Fibroblast of villous mesenchyme (primary cell): ENCODE measurements at places on chromosomes 7 and 10.

GRCh38 chr7:98548370-98548769 is 68.7 kb upstream of the NPTX2 start:
- DNase-seq = no peak

DNA sequence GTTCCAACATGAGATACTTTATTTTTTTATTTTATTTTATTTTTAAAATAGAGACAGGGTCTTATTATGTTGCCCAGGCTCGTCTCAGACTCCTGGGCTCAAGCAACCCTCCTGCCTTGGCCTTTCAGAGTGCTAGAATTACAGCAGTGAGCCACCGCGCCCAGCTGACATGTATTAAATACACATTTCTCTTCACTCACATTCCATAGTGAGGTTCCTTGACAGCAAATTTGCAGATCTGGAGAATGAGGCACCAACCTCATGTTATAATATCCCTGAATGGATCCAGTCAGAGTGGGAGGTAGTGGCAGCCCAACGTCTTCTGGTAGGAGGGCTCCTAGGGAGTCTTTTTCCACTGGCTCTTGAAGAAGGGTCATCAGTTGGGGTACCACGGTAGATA is 46.1 kb downstream of the OGDH start:
- DNase-seq = no peak

DNA sequence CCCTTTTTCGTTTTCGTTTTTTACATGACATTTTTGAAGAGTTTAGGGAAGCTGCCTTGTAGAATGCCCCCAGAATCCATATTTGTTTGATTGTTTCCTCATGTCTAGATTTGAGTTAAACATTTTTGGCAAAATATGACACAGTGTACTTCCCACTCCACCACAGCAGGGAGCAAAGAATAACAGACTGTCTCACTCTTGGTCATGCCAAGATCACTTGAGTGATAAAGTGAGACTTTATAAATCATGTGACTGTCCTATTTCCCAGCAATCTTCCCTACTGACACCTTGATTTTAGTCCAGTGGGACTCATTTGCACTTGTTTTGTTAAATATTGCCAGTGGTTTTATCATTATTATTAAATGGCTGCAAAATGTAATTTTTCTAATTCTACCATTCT is 44.4 kb upstream of the USP6NL start:
- DNase-seq = no peak

GRCh38 chr7:151514461-151515275 is 5.0 kb downstream of the RHEB start:
- no peak for DNase-seq

- DNase-seq = no peak
Observed at GRCh38 chr7:123657304-123657685, 1.6 kb downstream of the LMOD2 start.

DNA sequence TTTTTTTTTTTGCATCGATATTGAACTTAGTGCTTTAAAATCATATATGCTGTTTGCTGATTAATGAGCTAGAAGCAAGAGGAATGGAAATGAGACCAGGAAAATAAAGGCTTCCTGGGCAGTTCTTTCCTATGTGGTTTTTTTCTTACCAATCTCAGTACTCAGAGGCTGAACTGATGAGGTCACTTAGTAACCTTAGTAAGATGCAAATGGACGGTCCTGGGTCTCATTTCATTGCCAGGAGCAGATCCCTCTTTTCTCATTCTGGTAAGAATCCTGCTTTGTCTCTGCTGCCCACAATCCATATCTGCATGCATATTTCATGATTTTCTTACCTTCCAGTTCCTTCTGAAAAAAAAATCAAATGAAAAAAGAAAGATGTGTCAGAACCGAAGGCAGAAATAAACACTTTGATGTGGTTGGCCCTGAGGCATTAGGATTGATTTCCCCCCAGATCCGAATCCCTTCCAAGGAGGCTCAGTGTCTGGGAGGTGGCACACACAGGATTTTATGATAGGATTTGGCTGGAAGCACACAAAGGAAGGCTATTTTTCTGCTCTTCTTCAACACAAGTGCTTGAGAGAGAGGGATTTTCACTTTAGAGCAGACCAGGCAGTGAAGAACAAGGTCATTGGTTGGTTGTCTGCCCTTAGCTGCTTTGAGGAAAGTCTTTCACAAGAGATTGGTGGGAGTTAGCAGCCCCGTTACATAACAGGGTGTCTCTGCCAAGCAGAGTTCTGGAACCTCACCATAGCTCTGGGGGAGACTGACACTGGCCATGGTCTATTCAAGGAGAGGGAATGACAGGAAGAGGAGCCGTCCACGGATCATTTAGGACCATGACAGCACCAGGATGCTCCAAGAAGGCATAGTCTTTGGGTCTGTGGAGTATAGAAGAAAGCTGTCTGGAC is 150.0 kb downstream of the CAMK1D start:
- DNase-seq = no peak

GRCh38 chr10:70912556-70912955 is 24.2 kb upstream of the PCBD1 start:
- no peak for DNase-seq

- no peak for DNase-seq
Observed at GRCh38 chr7:116159711-116160110, 50.6 kb upstream of the TES start.

DNA sequence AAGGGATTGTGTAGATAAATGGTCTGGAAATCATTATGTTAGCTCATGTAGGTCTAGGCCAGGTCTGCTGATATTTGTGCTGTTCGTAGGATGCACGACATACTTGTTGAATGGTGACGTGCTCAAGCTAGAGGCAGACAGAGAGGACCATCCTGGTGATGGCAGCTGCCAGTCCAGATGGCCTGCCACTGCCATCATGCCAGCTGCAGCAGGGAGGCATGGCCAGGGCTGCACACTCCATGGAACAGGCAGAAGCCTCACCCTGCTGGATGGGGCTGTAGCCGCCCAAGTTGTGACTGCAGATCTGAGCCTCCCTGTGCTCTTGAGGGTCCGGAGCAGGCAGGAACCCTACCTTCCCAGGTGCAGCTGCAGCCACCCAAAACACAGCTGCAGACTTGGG is 80.3 kb downstream of the SPDYE5 start:
- no peak for DNase-seq

- peak; percentile 24 for DNase-seq
Observed at GRCh38 chr10:70115948-70116682, 16.5 kb downstream of the AIFM2 start.

DNA sequence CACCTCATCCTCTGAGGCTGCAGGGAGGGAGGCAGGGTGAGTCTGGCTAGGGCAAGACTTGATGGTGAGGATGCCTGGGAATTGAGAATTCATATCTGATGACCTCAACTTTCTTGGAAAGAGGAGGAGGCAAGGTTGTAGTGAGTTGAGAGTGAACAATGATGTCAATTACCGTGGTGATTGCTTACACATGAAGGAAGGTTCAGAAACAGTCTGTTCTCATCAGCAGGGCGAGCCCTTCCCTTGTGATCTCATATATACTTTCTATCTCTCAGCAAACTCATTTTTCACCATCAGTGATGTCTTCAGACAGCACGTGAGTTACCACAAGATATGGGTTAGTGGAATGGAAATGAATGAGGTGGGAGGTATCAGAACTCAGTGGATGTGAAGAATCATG is 20.1 kb upstream of the COL13A1 start:
- DNase-seq = no peak

DNA sequence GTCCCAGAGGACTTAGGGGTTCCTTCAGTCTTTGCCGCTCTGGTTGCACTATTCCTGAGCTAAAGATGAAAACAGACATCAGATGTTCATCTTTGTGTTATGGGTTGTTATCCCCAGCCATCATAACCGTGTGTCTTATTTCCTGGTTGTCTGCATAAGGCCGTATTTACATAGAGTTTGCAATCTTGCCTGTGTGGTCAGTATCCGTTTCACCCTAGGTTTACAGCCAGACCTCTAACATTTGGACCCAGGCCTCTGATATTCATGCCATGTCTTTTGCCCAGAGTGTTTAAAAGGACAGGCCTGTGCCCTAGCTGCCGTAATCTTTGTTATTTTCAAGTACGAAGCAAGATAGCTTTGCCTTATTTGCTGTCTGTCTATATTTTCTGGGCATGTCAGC is 26.6 kb downstream of the LRRC4 start:
- DNase-seq = no peak

DNA sequence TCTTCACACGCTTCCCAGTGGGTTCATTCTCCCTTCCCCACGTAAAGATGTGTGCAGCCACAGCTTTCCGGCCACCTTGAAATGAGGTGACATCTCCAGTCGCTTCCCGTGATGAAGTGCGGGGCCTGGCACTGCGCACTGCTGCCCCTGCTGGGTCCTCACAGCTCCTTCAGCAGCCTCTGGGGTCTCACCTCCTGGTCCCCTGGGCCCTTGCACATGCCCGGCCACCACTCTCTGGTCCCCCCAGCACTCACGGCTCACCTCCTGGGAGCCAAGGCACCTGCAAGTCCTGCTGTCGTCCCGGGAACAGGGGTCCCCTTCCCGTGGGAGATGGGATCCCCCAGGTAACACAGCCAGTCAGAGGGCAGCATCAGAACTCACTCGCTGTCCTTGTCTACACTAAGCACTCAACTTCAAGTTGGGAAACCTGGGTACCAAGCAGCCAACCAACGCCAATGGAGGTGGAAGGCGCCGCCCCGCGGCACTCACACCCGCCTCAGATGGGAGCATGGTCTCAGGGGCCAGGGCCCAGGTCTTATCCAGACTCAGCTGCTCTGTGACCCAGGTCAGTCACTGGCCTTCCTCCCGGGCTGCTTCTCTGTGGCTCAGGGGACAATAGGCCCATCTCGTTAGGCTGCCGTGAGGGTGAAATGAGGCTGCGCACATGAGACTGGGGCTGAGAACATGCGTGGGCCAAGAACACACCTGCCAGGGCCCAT is 176.2 kb downstream of the PTPRN2 start:
- DNase-seq = no peak

DNA sequence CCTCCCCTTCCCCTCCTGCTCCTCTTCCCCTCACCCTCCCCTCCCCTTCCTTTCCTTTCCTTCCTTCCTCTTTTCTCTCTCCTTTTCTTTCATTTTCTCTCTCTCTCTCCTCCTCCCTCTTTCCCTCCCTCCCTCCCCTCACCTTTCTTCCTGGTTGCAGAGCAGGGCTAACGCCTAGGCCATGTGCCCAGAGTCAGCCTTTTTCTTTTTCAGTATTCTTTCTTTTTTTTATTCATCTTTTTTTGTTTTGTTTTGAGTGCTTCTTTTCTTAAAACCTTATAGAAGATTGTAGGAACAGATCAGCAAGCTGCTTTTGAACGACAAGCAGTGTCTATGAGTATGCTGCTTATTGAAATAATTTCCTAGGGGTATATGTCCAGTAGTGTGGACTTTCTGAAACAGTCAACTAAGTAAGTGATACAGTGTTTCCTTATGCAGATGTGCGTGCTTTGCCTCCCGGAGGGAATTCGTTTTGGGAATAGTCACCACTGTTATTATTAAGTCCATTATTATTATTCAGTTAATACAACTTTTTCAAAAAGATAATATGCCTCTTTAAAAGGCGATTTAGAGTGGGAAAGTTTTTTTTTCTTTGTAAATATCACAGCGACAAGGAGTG is 219.2 kb downstream of the CAMK1D start:
- DNase-seq = no peak

- DNase-seq = peak; percentile 83
Observed at GRCh38 chr7:24778543-24779282, 21.4 kb upstream of the GSDME start.

- peak; percentile 79 for DNase-seq
Observed at GRCh38 chr7:105224884-105225651, 163.7 kb downstream of the SRPK2 start.
